KBM-7 (cell line): ENCODE measurements at places on chromosomes 1 and 21.
A peak's percentile ranks its signal among the peaks of the same experiment; 100 is the strongest.

- DNase-seq, result no peak
Measured at GRCh38 chr1:55735106-55735505, 519.9 kb upstream of the USP24 start.

DNA sequence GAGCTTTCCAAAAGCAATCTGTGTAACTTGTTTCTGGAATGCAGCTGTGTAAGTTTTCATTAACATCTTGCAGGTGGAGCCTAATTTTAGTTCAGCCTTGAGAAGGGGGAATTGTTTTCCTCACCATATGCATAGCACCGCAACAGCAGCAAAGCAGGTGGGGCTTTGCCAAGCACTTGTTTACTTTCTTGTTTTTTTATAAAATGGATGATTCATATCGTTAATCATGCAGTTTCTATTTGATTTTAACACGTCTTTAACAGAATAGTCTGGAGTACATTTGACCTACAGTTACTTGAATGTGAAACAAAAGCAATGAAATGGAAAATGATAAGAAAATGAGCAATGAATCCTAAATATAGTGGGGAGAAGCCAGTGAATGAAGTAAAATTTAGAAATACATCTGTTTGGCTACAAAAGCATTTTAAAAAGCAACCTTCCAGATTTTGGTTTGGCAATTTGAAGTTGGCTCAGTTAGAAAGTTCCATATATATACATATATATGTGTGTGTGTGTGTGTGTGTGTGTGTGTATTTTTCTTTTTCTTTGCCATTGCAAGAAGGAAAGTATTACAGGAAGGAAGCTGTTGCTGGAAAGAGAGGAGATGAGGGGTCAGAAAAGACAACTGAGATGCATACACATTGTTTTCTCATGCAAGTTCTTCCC lies 119.0 kb upstream of the ADGRL2 start:
- DNase-seq, result no peak

GRCh38 chr21:46428286-46428685 lies 30.4 kb upstream of the DIP2A start:
- no peak for DNase-seq

DNA sequence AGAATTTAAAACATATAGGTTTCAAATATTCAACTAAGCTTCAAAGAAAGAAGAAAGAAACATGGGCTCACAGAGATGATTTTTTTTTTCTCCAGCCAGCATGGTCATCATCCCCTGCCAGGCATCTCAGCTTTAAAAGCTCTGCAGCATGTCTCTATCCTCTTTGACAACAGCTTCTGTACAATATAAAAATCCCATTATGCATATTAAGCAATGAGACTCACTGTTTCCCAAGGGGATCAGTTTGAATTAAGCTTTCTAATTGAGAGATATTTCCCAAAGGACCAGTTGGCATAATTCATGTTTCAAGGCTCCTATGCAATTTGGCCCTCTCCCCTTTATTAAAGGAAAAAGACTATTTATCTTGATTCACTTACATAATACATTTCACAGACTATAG lies 220.3 kb downstream of the GRIK1 start:
- no peak for DNase-seq

GRCh38 chr1:46480959-46481646 lies 8.5 kb upstream of the DMBX1 start:
- DNase-seq, result peak; percentile 42

DNA sequence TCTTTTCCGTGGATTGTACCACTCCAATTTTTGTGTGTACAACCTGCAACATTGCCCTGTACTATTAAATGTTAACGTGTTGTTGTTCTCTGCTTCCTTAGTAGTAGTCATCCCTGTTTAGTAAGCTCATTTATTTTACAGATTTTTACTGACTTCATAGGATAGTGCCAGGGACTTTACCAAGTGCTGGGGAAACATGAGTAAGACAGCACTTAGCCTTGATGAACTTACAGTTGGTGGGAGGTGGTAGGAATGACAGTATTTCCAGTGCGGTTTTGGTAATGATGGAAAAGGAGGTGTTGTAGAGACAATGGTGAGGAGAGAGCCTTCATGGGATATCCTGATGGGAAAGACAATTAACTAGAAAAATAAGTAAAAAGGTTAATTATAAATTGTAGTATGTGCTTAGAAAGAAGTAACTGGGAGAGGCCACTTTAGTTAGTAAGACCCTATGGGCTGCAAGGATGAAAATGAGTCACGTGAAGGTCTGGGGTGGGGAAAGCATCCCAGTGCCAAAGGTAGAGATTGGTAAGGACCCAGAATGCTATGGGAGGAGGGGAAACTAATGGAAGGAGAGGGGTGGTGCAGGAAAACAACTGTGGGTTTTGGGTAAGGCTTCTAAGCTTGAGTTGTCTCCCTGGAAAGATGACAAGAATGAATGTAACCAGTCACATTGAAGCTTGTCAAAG lies 1.7 kb downstream of the RLF start:
- DNase-seq, result no peak

DNA sequence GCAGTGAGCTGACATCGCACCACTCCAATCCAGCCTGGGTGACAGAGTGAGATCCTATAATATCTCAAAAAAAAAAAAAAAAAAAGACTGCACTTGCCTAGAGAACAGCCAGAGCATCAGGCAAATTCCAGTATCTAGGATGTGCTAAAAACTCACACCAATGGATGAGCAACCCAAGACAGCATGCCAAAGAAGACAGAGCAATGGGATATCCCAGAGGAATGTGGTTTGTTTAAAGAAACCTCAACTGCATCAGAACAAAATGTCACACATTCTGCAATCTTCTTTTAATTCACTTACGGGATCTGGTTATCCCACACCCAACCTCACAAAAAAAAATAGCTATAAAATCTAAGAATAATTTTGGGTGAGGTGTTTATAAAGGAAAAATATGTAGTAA lies 7.3 kb downstream of the KCNH1 start:
- no peak for DNase-seq

DNA sequence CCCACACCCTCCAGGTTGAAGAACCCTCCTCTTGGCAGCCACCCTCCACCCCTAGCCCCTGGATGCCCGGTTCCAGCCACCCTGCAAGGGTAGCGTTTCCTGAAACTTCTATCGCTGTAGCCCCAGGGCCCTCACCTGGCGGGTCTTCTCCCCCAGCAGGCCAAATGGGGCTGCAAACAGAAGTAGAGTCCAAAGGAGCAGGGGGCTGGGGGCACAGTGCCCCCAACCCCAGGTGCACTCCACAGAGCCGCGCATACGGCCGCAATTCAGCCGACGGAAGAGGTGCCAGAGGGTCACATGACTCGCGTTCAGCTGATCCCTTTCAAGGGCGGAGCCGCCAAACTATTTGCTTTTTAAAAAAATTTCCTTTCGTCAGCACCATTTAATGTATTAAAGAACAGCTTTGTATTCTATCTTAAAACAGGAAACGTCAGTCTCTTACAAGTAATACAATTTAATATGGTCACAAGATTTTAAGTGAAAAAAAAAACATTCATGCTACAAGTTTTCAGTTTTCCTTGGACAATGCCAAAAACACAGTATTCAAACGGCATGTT lies at the start of gene GLMP:
Gene GLMP, minus strand, starts transcription at position 289 of the 557 bp plus-strand sequence. Its CDS starts 34 bp downstream, at position 255.
- no peak for DNase-seq

GRCh38 chr1:100530141-100530540 lies 7.8 kb upstream of the GPR88 start:
- DNase-seq, result no peak

GRCh38 chr1:115647507-115647906 lies 5.7 kb downstream of the VANGL1 start:
- no peak for DNase-seq

DNA sequence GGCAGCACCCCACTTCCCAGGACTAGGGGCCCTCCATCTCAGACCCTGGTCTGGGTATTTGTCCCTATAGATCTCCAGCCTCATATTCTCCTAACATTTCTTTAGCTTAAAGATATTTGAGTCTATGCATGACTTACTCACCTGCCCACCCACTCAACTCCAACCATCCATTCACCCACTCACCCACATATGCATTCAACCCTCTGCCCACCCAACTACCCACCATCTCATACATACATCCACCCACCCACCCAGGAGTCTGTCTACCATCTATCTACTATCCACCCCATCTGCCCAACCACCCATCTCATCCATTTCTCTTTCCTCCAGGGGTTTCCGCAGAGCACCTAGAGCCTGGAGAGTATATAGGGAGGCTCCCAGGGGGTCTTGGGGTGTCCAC lies 42.7 kb downstream of the FAAH start:
- DNase-seq, result no peak

- no peak for DNase-seq
Measured at GRCh38 chr1:25744140-25744581, 55.8 kb upstream of the SELENON start.

DNA sequence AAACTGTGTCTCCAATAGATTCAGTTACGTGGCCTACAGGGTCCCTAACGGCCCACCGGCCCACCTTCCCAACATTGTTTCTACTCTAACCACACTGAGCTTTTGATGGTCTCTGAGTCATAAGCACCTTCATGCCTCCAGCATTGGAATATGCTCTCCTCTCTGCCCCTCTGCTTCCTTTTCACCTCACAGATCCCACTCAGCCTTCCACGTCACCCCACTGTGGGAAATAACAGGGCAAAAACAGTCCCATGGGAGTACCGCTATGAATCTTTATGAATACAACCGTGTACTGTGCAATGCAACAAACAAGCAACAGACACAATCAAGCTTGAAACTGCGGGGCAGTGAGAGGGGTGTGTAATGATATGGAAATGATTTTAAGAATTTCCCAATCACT lies 5.3 kb upstream of the SARS1 start:
- no peak for DNase-seq

DNA sequence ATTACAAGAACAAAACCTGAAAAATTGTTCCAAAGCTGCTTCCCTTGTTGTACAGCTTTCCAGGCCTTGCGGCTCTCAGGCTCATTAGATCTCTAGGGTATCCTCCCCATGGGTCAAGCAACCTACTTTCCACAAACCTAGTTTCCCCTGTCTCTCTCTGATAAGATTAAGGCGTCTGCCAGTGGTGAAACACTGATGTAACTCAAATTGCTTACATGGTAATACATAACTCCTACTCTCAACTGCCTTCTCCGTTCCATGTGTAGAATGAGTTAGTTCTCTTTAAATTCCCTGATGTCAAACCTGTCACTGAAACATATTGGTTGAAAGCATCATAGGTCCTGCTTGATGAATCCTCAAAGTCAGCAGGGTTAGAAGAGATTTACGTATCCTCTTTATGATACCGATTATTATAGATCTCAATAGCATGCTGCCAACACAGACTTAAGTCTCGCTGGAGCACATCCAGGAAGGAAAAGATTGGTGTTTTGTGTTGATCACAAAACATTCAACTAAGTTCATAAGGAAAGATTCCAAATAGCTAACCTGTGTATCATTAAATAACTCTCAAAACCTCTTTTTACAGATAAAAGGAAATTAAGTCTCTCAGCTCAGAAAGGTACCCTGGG lies 10.6 kb downstream of the PPP1R15B start:
- DNase-seq, result no peak

DNA sequence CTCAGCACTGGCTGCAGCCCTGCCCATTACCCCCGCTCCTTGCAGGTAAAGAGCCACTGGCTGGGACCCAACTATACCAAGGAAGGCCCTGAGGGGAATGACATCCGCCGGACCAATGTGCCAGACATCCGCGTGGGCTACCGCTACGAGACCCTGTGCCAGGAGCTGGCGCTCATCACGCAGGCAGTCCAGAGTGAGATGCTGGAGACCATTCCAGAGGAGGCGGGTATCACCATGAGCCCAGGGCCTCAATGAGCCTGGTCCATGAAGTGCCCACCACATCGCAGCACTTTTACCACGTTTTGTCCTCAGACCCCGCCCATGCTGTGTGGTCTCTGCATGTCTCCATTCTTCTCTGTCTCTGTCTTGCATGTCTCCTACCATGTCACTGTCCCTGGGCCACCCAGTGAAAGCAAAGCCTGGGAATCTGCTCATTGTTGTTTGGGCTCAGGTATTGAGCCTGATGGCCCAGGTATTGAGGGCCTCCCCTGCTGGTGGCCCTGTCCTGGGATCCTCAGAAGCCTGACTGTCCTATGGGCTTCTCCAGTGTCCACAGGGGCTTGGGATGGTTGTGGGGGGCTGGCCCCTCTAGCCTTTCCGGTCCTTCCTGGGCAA lies 11.4 kb downstream of the AMPD2 start:
- DNase-seq, result no peak

DNA sequence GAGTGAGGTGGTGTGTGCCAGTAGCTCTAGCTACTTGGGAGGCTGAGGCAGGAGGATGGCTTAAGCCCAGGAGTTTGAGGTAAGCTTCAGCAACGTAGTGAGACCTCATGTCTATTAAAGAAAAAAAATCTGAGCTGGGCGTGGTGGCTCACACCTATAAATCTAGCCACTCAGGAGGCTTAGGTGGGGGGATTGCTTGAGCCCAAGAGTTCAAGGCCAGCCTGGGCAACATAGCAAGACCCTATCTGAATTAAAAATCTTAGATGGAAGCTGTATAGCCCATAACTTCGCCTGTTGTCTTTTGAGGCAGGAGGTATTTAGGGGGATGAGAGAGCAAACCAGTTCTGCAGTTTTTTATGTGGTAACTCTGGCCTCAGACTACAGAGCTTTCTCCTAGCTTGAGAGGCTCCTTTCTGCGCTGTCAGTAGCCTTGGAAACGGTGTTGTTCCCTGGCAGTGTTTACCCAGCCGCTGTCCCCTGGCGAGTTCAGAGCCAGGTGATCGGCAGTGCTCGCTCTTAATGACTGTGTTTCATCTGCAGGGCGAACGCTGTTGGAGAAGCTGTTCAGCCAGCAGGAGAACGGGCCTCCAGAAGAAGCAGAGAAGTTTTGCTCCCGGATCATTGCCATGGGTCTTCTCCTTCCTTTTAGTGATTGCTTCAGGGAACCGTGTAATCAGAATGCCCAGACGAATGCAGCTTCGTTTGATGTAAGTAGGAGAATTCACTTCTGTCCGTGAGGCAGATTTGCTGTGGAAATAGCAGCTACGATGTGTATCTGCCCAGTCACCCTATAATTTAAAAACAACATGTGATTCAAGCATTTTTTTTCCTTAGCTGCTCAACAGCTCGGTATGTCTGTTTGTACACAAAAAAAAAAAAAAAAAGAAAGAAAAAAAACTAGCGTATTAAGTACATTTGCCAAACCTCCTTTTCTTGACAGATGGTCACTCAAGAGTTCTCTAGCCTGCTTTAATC lies 31.2 kb downstream of the FMN2 start:
- no peak for DNase-seq

GRCh38 chr1:176876966-176877515 lies 287.5 kb downstream of the ASTN1 start:
- no peak for DNase-seq

GRCh38 chr1:14782741-14783591 lies 184.5 kb downstream of the KAZN start:
- peak; percentile 36 for DNase-seq

DNA sequence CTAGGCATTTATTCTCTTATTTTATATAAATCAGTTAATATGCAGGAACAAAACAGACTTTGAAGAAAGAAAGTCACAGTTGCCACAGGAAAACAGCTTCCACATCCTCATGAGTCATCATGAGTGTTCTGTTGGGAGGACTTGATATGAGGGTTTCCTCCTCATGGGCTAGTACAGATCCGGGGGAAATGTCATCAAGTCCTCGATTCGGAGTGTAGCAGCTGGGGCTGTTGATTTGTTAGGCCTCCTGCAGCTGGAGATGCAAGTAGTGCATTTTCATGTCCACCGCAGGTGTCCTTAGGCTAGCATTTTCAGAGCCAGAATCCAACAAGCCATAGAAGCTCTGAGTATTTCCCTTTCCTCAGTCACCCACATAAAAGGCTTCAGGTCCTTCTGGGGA lies 36.7 kb downstream of the ADAM30 start:
- DNase-seq, result no peak

GRCh38 chr1:234915924-234916675 lies 212.5 kb downstream of the TOMM20 start:
- peak; percentile 58 for DNase-seq
